ENCODE measurements at places on chromosomes 1 and 21.

DNA sequence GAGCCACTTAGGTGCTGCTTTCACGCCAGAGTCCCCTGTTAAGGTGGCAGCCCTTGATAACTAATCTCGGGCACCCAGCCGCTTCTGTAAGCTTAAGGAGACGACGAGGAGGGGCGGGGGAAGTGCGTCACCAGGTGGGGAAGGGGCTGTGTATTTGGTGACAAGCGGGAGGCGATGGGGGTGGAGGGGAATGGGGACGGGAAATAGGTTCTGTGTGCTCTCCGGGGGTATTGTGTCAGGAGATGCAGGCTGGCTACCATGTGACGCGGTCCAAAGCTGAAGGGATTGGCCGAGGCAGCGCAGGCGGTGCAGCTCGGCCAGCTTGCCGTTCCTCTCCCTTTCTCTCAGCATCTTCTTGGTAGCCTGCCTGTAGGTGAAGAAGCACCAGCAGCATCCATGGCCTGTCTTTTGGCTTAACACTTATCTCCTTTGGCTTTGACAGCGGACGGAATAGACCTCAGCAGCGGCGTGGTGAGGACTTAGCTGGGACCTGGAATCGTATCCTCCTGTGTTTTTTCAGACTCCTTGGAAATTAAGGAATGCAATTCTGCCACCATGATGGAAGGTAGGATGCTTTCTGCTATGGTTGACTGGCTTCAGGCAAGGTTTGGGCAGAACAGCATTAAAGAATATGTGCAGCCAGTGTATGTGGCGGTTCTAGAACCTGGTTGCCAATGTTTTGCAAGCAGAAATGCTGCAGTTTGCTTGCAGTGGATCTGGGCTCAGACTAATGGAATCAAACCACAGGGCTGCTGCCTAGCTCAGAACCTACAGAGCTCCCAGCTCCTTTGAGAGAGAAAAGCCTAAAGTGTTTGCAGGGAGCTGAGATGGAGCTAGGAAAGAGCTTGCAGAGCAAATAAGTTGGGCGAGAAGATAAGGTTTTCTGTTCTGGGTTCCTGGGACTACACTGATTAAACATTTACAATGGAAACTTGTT is at the start of gene SGIP1:
TSS of gene SGIP1 (plus strand) at position 350 of the 937 bp plus-strand sequence. CDS start at position 556, 206 bp downstream.
- DNase-seq: no peak

GRCh38 chr1:8164670-8165069 is 138.6 kb upstream of the ERRFI1 start:
- DNase-seq: no peak

DNA sequence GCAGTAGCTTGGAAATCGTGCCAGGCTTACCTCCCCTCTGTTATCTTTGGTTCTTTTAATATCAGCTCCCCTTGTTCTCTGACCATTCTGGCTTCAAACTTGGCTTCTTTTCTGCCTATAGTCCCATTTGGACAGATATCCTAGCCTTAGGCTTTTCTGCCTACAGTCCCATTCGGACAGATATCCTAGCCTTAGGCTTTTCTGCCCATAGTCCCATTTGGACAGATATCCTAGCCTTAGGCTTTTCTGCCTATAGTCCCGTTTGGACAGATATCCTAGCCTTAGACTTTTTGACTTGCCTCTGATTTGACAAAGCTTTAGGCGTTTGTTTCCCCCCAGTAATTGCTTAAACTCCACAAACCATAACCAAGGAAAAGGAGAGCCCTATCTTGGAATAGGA is 25.6 kb downstream of the CHML start:
- DNase-seq: no peak

GRCh38 chr1:75265792-75266191 is 131.6 kb downstream of the LHX8 start:
- no peak for DNase-seq

GRCh38 chr1:21106238-21106637 is 70.5 kb downstream of the EIF4G3 start:
- no peak for DNase-seq

GRCh38 chr1:2961081-2961480 is 60.2 kb upstream of the ACTRT2 start:
- no peak for DNase-seq

- no peak for DNase-seq
These were observed 778.1 kb upstream of the TMPRSS15 start for GRCh38 chr21:19181604-19182140.
